ENCODE measurements at places on chromosomes 2 and 18. TPM values are rescaled to one million over a fixed set of nuclear protein-coding genes. Genes with fewer than 3 reads are reported as not detected.

- H3K27me3 ChIP-seq: no peaks in the 10 kb centered on the region
- no peaks in the 10 kb centered on the region for H3K36me3 ChIP-seq
- DNase-seq: no peak
- H3K4me3 ChIP-seq: no peak overlapping the region
Measured at GRCh38 chr2:223460774-223461211, 141.4 kb downstream of the SCG2 start.

Gene OR6B2
- not detected for total RNA-seq

DNA sequence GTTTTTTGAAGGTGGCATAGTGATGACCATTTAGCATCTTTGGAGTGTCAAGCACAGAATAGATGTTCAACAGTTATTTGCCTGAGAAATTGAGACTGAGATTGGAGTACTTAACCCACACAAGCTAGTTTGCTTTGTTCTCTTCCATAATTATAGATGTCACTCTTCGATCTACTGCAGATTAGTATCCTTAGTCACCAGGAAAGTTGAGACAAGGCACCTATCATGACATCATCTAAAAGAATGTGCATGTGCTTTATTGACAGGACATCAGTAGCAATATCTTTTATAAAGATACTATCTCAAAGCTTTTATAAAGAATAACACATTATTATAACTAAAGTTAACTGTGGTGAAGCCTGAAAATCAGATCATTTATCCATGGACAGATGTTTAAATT lies 6.4 kb downstream of the VRK2 start:
- H3K27me3 ChIP-seq: no peaks in the 10 kb centered on the region
- no peak for DNase-seq
- H3K27ac ChIP-seq: no peak overlapping the region
- no peak overlapping the region for H3K4me3 ChIP-seq
- peaks cover 27% of the 10 kb centered on the region for H3K4me1 ChIP-seq

Gene MFSD2B
- total RNA-seq: not detected

Gene CDK15
- not detected for total RNA-seq

DNA sequence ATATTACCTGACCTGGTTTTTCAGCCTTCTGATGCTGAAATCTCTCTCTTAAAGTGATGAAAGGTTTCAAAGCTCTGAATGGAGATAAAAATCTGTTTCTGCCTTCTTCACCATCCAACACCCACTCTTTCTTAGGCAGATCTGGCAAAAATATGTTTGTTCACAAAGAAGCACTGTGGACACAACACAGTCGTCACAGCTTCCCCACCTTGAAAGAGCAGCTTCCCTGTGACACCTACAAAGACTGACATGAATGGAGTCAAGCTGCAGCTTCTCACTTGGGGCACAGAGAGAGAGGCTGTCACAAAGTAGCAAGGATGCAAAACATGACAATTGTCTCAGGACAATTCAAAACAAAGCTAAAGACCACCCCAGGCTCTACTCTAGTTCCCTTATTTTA lies 86.5 kb downstream of the ICOS start:
- H3K4me1 ChIP-seq: peaks cover 43% of the 10 kb centered on the region
- no peak for DNase-seq
- no peak overlapping the region for H3K27ac ChIP-seq
- H3K4me3 ChIP-seq: no peak overlapping the region
- peaks cover 5% of the 10 kb centered on the region for H3K36me3 ChIP-seq

DNA sequence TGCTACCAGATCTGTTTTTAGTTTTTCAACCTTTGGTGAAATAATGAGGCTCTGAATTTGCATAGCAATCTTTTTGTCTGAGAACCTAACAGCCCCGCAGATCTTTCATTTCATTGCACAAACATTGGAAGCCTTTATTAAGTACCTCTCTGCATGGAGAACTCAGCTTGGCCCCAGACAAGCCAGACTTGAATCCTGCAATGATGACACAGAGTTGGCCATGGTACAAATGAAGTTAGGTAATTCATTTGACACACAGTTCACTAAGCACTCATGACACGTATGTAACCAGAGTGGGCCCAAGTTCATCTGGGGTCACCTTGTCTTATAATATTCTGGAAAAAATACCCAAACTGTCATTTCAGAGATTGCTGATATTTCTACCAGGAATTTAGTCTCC lies 439.1 kb upstream of the ID2 start:
- peaks cover 26% of the 10 kb centered on the region for H3K4me1 ChIP-seq
- H3K36me3 ChIP-seq: peaks cover 22% of the 10 kb centered on the region
- H3K4me3 ChIP-seq: no peak overlapping the region
- H3K27me3 ChIP-seq: no peaks in the 10 kb centered on the region
- no peak for DNase-seq
- H3K27ac ChIP-seq: no peak overlapping the region

Gene MC4R
- not detected for total RNA-seq

DNA sequence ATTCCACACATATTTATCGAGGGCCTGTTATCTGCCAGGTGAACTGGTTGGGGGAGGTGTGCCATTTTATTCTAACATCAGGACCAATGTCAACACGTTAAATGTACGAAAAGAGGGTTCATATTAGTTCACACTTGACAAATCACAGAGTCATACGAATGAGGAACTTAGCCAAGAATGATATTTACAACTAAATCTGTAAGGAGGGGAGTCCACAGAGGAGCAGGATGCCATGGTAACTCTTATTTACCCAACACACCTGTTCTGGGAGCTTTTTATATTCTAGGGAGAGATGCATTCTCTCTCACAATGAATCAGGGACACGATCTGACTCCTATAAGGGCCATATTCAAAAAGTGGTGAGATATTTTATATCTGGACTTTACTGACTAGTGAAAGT lies 144.1 kb downstream of the CDC42EP3 start:
- H3K27ac ChIP-seq: no peak overlapping the region
- DNase-seq: no peak
- no peak overlapping the region for H3K4me3 ChIP-seq
- no peaks in the 10 kb centered on the region for H3K36me3 ChIP-seq

GRCh38 chr18:52570975-52571374 lies 231.0 kb downstream of the DCC start:
- H3K4me1 ChIP-seq: no peaks in the 10 kb centered on the region
- no peaks in the 10 kb centered on the region for H3K27me3 ChIP-seq
- no peak overlapping the region for H3K4me3 ChIP-seq
- no peak overlapping the region for H3K27ac ChIP-seq

Gene SLC35F6
- total RNA-seq: 16.3 TPM

- H3K4me1 ChIP-seq: peaks cover 4% of the 10 kb centered on the region
- no peak overlapping the region for H3K27ac ChIP-seq
- no peak overlapping the region for H3K4me3 ChIP-seq
- H3K27me3 ChIP-seq: no peaks in the 10 kb centered on the region
- peaks cover 7% of the 10 kb centered on the region for H3K36me3 ChIP-seq
Measured at GRCh38 chr18:44793194-44793593, 112.5 kb downstream of the SETBP1 start.

Gene ABCG8
- not detected for total RNA-seq

DNA sequence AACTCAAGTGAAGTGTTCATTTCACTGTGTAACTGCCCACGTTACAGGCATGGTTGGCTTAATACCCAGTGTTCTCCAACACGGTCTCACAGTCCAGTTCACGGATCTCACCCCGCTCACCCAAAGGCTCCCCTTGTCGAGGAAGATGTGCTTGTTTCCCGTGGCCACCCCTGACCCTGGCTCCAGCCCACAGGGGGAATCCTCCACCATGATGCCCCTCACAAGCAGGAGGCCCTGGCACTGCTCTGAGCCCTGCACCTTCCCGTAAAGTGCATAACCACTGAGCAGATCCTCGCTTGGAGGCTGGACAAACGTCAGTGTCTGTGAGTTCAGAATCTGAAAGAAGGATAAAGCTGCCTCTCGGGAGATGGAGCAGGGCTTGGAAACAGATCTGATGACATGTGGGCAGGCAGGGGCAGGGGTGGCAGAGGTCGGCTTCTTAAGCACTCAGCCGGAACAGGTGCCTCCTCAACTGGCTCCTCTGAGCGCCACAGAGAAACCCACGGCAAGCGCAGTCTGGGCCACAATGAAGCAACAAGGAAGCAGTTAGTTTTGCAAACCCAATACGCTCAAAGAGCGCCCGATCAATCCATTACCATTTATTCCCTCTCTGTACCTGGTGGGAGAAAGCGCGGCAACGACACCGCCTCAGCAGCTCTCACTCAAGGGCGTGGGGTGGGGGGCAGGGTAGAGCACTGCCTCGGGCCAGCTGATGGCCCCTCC lies 17.6 kb downstream of the HDAC4 start:
- peaks cover 5% of the 10 kb centered on the region for H3K36me3 ChIP-seq
- no peak overlapping the region for H3K27ac ChIP-seq
- H3K27me3 ChIP-seq: no peaks in the 10 kb centered on the region
- no peak for DNase-seq
- H3K4me3 ChIP-seq: no peak overlapping the region

Gene DOK6
- not detected for total RNA-seq

GRCh38 chr2:100390001-100390940 lies 27.2 kb downstream of the CHST10 start:
- H3K4me1 ChIP-seq: no peaks in the 10 kb centered on the region
- H3K36me3 ChIP-seq: no peaks in the 10 kb centered on the region
- peak; percentile 18 for DNase-seq
- no peaks in the 10 kb centered on the region for H3K27me3 ChIP-seq

Gene CTLA4
- 66.6 TPM for total RNA-seq

- DNase-seq: peak; percentile 80
- peak overlapping the region; percentile 57 for H3K4me3 ChIP-seq
- H3K27me3 ChIP-seq: no peaks in the 10 kb centered on the region
- peaks cover 61% of the 10 kb centered on the region for H3K36me3 ChIP-seq
- H3K4me1 ChIP-seq: peaks cover 65% of the 10 kb centered on the region
Measured at GRCh38 chr2:43569921-43570320, 25.9 kb downstream of the THADA start.

Gene COLEC11
- total RNA-seq: 0.32 TPM

Gene LYG1
- 0.98 TPM for total RNA-seq

DNA sequence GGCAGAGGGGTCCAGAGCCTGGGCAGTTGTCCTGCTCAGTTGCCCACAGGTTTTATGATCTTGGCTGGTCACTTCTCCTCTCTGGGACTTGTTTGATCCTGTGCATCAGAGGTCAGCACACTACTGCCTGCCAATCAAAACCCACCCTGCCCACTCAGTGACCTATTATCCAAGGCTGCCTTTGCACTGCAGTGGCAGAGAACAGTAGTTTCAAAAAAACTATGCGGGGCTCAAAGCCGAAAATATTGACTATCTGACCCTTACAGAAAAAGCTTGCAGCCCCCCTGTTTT lies 218.2 kb downstream of the CYP26B1 start:
- no peaks in the 10 kb centered on the region for H3K27me3 ChIP-seq
- H3K4me1 ChIP-seq: no peaks in the 10 kb centered on the region
- no peaks in the 10 kb centered on the region for H3K36me3 ChIP-seq

GRCh38 chr2:174752403-174753037 lies 11.8 kb downstream of the CHRNA1 start:
- DNase-seq: peak; percentile 69
- peak overlapping the region; percentile 81 for H3K27ac ChIP-seq
- H3K36me3 ChIP-seq: peaks cover 1% of the 10 kb centered on the region
- H3K4me1 ChIP-seq: peaks cover 38% of the 10 kb centered on the region
- H3K27me3 ChIP-seq: peaks cover 14% of the 10 kb centered on the region

GRCh38 chr2:10721396-10722251 lies at the start of gene ATP6V1C2:
TSS of gene ATP6V1C2 (plus strand) at chr2:10721630. CDS start at chr2:10722850, 1,220 bp downstream.
- no peaks in the 10 kb centered on the region for H3K36me3 ChIP-seq
- H3K27ac ChIP-seq: no peak within 1 kb of the TSS

Gene EVX2
- not detected for total RNA-seq

DNA sequence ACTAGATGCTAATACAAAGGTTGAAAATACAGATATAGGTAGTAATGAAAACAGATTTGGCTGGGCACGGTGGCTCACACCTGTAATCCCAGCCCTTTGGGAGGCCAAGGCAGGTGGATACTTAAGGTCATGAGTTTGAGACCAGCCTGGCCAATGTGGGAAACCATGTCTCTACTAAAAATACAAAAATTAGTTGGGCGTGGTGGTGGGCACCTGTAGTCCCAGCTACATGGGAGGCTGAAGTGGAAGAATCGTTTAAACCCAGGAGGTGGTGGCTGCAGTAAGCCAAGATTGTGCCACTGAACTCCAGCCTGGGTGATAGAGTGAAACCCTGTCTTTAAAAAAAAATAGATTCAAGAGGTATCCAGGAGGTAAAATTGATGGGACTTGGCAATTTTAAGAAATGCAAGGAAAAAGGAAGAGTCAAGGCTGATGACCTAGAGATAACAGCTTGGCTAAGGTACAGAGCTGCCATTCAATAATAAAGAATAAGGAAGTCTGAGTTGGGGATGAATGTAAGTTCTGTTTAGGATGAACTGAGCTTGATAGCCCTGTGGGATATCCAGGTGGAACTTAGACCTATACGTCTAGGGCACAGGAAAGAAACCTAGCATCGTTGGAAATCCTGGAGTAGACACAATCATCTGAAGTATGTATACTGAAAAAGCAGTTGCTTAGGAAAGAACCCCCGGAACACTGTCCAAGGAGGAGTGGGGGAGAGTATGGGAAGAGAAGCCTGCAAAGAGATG lies 9.1 kb downstream of the MAT2A start:
- H3K36me3 ChIP-seq: peaks cover 35% of the 10 kb centered on the region
- no peak overlapping the region for H3K4me3 ChIP-seq
- H3K27ac ChIP-seq: peak overlapping the region; percentile 61
- H3K27me3 ChIP-seq: no peaks in the 10 kb centered on the region
- H3K4me1 ChIP-seq: peaks cover 11% of the 10 kb centered on the region

DNA sequence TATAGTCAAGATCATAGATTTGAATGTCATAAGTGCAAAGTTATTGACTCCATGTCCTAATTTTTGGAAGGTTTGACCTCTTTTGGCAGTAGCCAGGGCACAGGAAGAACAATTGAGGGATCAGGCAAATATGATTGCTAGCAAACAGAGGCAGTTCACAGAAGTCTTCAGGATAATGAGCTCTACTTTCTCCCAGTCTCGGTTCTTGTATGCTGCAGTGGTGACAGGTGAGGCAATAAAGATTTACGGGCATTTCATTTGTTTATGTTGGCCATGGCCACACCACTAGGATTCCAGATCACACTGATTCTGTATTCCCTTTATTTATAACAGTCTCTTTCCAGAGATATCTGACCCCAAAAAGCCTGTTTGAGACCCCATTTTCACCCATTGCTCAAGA lies 137.5 kb downstream of the UBR3 start:
- H3K4me3 ChIP-seq: no peak overlapping the region
- no peaks in the 10 kb centered on the region for H3K27me3 ChIP-seq
- peaks cover 7% of the 10 kb centered on the region for H3K36me3 ChIP-seq
- no peak overlapping the region for H3K27ac ChIP-seq

Data from activated CD8-positive, alpha-beta memory T cell treated with anti-CD3 and anti-CD28 coated beads, Interleukin-2, amount 10 ng/mL, durations not matched to agents 7 days and 5 days (primary cell).